ENCODE measurements at places on chromosomes 5 and 9. TPM values are rescaled to one million over a fixed set of nuclear protein-coding genes. Genes with fewer than 3 reads are reported as not detected.

Gene ADAMTS13
- 0.88 TPM for total RNA-seq

Gene INVS
- 36.5 TPM for total RNA-seq

Gene GPR150
- under 0.01 TPM for total RNA-seq

Gene F2RL1
- 209 TPM for total RNA-seq
